ENCODE measurements at places on chromosomes 13 and 19.
A peak's percentile ranks its signal among the peaks of the same experiment; 100 is the strongest.

GRCh38 chr19:35202722-35203688 is 25.5 kb downstream of the FAM187B start:
- no peak for DNase-seq

DNA sequence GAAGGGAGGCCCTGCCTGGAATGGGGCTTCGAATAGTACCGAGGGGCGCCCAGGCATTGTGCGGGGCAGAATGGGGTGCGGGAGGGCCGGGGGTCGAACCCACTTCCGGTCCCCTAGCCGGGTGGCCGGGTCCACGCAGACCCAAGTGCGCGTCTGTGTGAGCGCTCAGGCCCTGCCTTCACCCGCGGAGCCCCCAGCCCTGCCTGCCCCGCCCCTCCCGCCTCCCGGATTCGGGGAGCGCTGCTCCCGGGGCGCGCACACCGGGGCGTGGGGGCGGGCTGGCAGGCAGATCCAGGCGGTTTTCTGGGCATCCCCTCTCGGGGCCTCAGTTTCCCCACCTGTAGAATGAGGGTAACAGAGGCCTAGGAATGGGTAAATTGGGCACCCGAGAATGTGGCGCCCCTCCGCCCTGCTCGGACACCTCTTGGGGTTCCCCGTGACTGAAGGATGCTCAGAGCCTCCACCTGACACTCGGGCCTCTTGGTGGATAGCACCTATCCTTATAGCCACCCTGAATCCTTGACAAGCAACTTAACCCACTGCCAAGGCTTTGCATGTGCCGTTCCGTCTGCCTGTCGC is 682 bp downstream of the PIK3R2 start:
- peak; percentile 48 for DNase-seq

GRCh38 chr19:4018775-4019504 is 11.4 kb downstream of the PIAS4 start:
- no peak for DNase-seq

- DNase-seq: no peak
Observed at GRCh38 chr13:74450964-74451363, 316.8 kb upstream of the KLF12 start.

GRCh38 chr13:75151081-75151643 is 330.8 kb downstream of the TBC1D4 start:
- no peak for DNase-seq

DNA sequence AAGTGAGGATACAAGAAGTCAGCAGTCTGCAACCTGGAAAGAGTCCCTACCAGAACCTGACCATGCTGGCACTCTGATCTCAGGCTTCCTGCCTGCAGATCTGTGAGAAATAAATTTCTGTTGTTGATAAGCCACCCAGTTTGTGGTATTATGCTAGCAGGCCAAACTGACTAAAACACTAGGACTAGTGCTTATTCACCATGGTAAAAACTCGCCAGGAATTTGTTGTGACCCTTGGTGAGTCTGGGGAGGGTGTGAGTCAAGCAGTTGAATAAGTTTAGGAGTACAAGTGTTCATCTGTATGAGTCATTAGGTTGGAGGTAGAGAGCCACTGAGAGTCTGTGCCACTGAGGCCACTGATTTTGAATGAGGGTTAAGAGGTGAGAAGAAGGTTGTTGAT is 3.6 kb downstream of the ZIK1 start:
- DNase-seq: no peak

DNA sequence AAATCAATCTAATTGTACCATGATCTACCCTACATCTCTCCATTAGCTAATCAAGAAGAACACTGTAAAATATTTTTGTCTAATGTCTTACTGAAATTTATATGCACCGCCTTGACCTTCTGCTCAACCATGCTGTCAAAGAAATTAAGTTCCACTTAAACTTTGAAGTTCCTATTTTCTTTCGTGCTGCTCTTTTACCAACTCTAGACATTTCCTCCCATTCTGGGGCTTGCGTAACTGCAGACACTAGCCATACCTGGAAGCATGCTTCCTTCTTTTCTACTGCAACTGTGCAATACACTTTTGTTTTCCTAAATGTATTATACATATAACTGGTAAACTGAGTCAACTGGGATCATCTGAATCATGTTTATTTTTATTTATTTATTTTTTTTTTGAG is 8.5 kb upstream of the UBE2L5 start:
- DNase-seq: no peak

DNA sequence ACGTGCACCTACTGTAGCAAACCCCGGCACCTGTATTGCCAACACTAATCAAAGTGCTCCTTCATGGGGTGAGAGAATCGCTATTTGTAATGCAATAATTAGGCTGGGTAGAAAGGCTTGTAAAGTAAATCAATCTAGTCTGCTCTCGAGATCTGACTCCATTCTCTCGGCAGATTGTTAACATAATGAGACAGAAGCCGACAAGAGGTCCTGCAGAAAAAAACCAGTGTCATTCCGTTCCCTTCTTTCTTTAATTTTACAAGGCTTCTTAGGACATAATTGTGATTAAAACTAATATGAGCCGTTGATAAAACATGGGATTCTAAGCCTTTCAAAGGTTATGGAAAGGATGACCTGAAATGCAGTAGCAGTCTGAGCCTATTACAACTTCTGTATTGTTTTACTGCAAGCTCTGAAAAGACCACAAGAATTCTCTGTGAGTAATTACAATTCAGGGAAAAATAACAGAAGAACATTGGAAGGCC is 530.0 kb downstream of the PCDH9 start:
- DNase-seq: no peak

GRCh38 chr19:55675661-55676354 is 782 bp downstream of the EPN1 start:
- DNase-seq: no peak

GRCh38 chr19:53086949-53087348 is 16.3 kb downstream of the ZNF160 start:
- DNase-seq: peak; percentile 12

GRCh38 chr19:30086916-30087315 is 144.9 kb downstream of the URI1 start:
- no peak for DNase-seq

- DNase-seq: no peak
Observed at GRCh38 chr13:24127116-24127631, 33.3 kb upstream of the SPATA13 start.

DNA sequence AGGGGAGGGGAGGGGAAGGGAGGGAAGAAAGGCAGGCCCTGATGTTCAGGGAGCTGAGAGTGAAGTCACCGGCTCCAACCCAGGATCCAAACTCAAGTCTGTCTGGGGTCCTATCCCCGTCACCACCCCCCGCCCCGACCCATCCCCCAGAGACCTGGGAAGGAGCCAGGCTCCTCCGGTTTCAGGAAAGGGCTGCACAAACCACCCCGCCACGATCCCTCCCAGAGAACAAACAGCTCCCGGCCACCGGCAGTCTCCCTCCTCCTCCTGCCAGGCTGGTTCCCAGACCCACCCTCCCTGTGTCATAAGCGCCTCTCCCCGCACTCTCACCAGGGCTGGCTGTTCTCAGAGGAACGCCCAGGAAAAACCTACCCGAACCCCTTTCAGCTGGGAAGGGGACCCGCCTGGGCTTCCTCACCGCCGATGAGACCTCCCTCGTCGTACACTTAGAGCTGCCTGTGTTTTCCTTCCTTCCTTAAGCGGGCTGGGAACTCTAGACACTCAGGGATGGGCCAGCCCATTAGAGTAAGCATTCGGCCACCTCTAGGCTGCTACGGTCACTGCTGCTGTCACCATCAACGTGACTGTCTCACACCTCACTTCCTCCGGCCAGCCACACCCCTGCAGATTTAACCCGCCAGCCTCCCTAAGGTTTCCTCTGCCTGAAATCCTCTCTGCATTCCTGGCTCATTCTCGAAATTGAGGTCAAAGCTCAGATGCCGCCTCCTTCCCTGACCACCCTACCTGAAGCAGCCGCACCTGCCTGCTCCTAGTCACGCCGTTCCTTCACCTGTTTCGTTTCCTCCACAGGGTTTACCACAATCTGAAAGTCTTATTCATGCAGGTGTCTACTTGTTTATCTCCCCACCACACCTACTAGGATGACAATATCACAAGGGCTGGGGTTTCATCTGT is 6.3 kb upstream of the RDH13 start:
- peak; percentile 52 for DNase-seq

GRCh38 chr19:3682741-3683404 is 17.4 kb downstream of the PIP5K1C start:
- peak; percentile 65 for DNase-seq

GRCh38 chr13:24473686-24474085 is 38.9 kb downstream of the PARP4 start:
- no peak for DNase-seq

DNA sequence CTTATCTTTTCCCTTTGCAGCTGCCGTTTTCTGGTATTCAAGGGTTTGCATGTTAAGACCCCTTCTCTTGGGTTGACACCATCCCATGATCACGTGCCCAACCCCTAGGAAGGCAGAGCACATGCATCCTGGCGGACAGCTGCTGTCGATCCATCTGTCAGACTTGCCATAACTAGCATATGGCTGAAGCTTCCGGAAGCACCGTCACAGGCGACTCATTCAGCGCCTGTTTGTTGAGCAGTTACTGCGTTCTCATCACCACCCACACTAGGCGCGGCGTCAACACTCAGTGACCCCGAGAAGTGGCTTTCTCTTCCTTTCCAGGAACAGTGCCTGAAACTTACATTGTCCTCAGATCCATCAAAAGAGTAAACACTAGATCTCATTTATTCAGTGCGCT is 93.6 kb downstream of the SOX1 start:
- no peak for DNase-seq

DNA sequence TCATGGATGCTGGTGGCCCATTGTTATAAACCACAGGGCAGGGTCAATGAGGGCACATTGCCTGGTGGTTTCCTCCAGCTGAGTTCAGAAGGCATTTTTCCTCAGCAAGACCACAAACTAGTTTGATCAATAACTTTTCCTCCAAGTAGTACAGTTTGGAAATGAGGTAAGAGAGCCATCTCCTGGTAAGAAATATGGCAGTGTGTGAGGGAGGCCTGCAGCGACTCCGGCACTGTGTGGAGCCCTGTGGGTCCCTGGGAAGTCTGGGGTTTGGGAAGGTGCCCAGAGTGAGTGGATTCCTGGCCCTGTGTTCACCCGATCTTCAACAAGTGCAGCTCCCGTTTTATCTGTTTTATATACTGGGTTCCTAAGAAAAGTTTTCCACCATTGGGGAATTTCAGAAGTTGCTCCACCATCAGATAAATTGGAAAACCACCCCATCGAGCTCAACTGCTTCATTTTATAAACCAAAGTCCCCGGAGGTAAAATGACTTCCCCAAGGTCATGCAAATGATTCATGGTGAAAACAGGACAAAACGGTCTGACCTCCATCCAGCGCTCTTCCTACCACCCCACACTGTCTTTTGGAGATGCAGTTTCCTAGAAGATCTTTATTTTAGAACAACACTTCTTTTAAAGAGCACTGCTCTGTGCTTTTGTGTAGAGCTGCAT is 148.4 kb downstream of the KATNAL1 start:
- DNase-seq: no peak

GRCh38 chr19:28883241-28883693 is 329.7 kb downstream of the UQCRFS1 start:
- DNase-seq: no peak

DNA sequence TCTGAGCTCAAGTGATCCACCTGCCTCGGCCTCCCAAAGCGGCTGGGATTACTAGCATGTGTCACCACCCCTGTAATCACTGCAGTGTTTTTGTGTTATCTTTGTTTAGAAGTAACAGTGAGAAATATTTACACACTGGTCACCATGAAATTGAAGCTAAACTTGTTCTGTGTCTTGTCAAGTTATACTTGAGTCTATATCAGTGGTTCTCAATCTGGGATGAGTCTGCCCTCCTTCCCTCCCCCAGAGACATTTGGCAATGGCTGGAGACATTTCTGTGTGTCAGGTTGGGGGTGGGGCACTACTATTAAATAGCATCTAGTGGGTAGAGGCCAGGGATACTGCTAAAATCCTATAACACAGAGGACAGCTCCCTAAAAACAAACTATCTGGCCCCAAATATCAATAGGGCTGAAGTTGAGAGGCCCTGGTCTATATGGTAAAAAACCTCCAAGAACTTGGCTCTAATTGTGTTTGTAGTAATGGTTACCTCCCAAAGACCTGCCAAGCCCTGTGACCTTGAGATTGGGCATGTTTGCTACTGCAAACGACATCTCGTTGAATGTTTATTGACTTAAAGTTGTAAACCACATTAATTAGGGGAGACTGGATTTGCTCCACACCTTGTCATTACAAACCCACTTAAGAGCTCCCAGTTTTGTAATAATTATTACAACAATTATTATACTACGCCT is 6.9 kb downstream of the CTU1 start:
- DNase-seq: no peak

- DNase-seq: no peak
Observed at GRCh38 chr19:43420954-43421353, 6.3 kb downstream of the TEX101 start.

GRCh38 chr13:43878892-43879754 is at the start of gene CCDC122:
CCDC122 (minus strand) TSS chr13:43879740; CDS start chr13:43869376, 10,364 bp downstream.
- peak; percentile 82 for DNase-seq

GRCh38 chr19:41861116-41861768 is 1.2 kb downstream of the RPS19 start:
- no peak for DNase-seq

DNA sequence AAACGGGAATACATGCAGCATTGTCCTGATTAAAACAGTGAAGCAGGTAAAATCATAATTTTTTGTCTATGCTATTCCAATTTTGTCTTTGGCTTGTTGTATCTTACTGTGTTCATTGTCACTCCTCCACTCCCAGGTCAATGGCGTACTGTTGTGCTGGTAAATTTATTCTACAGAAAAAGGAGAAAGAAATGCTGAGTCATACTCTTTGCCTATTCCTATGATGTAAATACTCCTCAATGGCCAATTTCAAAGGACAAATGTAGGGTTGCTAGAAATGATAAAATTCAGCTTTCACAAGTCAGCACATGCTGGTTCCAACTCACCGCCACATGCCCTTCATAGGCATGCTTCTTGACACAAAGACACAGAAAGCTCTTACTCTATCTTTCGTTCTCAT is 694.4 kb upstream of the PCDH20 start:
- DNase-seq: no peak

DNA sequence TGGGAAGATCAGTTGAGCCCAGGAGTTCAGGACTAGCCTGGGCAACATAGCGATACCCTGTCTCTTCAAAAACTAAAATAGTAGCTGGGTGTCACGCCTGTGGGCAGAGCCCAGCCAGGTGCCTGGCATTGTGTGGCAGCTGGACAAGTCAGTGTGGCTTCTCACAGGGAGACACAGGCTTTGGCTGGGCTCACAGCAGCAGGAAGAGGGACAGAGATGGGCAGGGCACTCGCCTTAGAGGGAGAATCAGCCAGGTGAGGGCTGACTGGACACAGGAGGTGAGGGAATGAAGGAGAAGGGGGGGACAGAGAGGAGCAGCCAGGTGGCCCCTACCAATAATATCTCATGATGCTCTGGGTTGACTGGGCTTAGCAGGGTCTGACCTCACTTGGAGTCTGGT is 3.3 kb downstream of the FAM32A start:
- no peak for DNase-seq

GRCh38 chr19:33690378-33691029 is 68.8 kb downstream of the CHST8 start:
- DNase-seq: no peak

- DNase-seq: no peak
Observed at GRCh38 chr13:43057653-43058317, 34.4 kb downstream of the DNAJC15 start.

- DNase-seq: no peak
Observed at GRCh38 chr13:42946927-42947326, 45.1 kb downstream of the EPSTI1 start.
